Hepatocyte (in vitro differentiated cells): ENCODE measurements at places on chromosomes 13 and 19.

- DNase-seq, result no peak
Measured at GRCh38 chr19:1103132-1103707, 574 bp upstream of the GPX4 start.

GRCh38 chr19:33227242-33227650 lies 1.6 kb upstream of the SLC7A10 start:
- DNase-seq, result no peak

DNA sequence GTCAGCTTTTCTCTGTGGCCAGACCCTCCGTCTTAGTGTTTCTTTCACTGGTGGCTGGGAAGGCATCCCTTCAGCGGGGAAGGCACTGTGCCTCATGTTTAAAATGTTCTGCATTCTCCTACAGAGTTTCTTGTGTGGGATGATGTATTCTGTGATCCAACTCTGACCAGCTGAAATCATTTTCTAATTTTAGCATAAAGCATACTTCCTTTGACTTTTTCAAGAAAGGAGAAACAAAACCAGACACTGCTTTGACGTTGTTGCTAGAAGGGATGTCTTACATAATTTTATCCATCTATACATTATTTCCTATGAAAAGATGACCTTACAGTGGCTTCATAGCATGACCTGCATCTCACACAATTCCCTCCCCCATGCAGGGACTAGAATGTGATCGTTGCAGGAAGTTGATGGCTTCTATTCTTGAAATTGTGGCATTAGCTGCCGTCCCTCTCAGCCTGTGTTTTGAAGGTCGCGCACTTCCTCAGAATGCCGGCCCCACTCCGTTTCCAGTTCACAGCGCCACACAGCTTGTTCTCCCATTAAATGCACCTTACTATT lies 38.6 kb upstream of the TEX29 start:
- DNase-seq, result no peak

- no peak for DNase-seq
Measured at GRCh38 chr13:109646423-109646822, 140.0 kb downstream of the IRS2 start.

- DNase-seq, result no peak
Measured at GRCh38 chr13:41788552-41788951, 172.4 kb downstream of the VWA8 start.

- peak; percentile 52 for DNase-seq
Measured at GRCh38 chr19:47663435-47663910, 49.7 kb upstream of the EHD2 start.

DNA sequence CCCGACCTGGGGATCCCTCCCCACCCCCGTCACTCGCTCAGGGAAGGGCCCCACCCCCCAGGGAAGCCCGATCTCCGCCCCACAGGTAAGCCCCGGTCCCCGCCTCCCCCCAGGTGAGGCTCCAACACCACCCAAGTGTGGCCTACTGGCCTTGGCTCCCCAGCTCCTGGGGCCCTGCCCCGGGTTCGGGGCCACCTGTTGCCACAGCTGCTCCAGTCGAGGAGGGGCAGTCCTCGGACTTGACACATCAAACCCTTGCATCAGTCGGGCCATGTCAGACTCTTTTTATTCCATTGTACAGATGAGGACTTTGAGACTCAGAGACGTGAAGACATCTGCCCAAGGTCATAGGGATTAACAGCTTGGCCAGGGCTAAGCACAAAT lies 512 bp downstream of the CC2D1A start:
- peak; percentile 55 for DNase-seq

GRCh38 chr19:29211562-29212355 lies 1.2 kb downstream of the UQCRFS1 start:
- DNase-seq, result peak; percentile 24

GRCh38 chr19:19562665-19563347 lies 24.7 kb downstream of the CILP2 start:
- no peak for DNase-seq

- no peak for DNase-seq
Measured at GRCh38 chr19:17358395-17358794, 18.7 kb downstream of the PLVAP start.

DNA sequence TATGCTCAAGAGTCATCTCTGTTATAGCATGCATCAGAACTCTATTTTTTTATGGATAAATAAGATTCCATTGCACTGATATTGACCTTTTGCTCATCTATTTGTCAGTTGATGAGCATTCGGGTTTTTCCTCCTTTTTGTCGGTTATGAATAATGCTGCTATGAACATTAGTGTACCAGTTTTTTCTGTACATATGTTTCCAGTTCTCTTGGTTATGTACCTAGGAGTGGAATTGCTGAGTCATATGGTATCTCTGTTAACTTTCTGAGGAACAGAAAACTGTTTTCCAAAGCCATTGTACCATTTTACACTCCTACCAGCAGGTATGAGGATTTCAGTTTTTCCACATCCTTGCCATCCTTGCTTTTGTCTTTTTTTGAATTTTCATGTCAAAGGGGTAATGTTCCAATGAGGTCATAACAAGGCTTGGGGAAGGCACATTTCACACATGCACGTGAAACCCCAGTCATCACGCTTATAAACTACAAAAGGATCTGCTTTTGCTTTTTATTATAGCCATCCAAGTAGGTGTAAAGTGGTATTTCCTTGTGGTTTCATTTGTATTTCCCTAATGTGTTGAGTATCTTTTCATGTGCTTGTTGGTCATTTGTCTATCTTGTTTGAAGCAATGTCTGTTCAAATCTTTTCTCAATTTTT lies 14.6 kb downstream of the KBTBD7 start:
- DNase-seq, result no peak

- DNase-seq, result no peak
Measured at GRCh38 chr13:73168226-73168952, 109.6 kb downstream of the KLF5 start.

- no peak for DNase-seq
Measured at GRCh38 chr13:68030152-68030809, 800.1 kb upstream of the PCDH9 start.

- DNase-seq, result peak; percentile 84
Measured at GRCh38 chr19:19224852-19225494, 13.2 kb downstream of the NCAN start.

DNA sequence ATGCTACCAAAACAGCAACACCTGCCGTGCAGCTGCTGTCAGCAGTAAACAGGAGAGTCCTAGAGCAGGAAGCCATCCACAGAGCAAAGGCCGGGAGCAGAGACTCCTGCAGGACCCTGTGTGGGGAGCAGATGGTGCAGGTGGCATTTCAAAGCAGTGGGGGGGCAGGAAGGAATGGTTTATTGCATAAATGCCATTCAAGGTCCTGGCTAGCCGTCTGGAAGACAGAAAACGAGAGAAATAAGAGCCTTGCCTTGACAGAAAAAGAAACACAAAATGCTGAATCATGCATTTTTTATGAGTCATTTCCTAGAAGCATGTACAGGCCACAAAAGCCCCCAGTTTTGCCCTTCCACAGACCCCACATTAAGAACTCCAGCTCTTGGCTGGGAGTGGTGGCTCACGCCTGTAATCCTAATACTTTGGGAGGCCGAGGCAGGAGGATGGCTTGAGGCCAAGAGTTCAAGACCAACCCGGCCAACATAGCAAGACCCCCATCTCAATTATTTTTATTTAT lies 5.4 kb downstream of the RSPH6A start:
- no peak for DNase-seq

GRCh38 chr19:5436106-5436947 lies 18.9 kb upstream of the ZNRF4 start:
- peak; percentile 68 for DNase-seq

DNA sequence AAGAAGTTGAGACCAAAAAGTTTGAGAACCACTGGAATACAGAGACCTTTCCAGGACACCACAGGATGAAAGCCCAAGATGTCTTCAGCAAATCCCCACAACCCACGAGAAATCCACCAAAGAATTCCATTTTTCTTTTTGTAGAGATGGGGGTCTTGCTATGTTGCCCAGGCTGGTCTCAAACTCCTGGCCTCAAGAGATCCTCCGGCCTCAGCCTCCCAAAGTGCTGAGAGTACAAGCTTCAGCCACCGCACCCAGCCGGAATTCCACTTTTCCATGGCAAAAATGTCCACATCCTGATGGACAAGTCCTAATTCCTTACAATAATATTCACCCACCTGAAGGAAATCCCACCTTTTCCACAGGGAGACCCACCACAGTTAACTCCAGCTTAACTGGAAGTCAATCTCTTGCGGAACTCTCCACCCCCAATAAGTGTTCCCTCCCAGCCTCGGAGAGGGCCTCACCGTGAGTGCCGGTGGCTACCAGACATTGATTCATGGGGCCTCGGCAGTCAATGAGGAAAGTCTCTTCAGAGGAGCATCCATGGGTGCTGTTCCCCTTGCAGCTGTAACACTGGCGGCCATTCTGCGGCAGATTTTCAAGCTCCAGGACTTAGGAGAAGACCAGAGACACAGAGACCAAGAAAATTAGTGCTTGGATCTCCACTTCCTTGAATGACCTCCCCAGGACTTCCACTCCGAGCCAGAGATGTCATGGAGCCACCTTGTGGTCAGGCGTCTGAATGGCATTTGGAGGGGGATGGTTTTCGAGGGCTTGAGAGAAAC lies 12.3 kb upstream of the CADM4 start:
- DNase-seq, result peak; percentile 78

DNA sequence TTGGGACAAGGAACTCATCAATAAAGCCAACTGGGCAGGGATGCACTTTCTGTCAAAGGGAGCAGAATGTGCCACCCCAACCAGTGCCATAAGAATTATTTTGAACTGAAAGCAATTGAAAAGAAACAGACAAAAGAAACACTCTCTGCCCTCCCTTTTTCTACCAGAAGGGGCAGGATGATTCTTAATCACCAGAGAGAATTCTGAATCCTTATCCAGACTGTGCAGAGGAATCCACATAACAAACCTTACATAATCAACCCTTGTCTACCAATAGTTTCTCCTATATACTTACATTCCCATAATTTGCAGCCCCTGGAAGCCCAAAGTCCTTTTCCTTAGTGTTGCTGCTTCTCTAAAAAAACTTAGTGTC lies 520.7 kb upstream of the NBEA start:
- DNase-seq, result no peak

DNA sequence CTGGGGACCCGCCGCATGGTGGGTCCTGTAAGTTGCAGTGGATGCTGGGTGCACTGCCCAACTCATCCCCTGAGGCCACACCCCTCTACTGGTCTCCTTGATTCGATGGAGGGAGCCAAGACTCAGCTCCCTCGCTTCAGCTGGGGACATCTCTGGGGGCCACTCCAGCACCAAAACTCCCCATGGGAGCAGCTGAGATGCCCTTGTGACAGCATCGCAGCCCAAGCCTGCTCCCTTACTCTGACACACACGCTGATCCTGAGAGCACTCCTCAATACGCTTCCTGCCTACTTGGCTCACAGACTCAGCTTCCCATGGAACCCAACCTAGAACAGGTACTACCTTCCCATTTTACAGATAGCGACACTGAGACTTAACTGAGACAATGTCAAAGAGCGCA lies 56.2 kb downstream of the PEPD start:
- no peak for DNase-seq

DNA sequence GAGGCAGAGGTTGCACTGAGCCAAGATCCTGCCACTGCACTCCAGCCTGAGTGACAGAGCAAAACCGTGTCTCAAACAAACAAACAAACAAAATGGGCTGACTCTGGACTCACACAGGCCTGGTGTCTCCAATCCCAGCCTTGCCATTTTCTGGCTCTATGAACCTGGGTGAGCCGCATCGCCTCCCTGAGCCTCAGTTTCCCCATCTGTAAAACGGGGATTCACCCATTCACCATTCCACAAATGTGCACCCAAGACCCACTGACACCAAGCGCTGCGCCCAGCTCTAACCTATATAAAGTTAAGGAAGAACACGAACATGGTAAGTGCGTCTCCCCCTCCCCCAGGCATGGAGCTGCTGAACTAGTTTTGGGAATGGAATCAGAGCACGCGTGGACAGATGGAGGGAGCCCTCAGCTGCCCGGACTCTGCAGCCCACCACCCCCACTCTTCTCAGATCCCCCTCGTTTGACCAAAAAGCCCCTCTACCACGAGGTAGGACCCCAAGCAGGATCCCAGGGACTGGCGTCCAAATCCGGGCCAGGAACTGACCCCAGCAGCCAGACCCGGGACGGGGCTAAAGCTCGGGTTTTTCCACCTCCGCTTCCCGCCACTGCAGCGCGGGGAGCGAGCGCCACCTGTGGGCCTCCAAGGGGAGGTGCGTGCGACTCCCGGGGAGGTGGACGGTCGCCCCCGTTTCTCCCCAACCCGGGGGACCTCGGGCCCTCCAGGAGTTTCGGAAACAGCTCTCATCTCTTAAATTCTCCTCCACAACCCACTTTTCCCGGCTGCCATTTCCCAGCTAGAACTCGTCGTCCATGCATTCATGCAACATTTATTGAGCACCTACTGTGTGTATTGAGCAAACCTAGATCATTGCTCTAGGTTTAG lies 33.0 kb upstream of the ADGRE5 start:
- DNase-seq, result peak; percentile 77

DNA sequence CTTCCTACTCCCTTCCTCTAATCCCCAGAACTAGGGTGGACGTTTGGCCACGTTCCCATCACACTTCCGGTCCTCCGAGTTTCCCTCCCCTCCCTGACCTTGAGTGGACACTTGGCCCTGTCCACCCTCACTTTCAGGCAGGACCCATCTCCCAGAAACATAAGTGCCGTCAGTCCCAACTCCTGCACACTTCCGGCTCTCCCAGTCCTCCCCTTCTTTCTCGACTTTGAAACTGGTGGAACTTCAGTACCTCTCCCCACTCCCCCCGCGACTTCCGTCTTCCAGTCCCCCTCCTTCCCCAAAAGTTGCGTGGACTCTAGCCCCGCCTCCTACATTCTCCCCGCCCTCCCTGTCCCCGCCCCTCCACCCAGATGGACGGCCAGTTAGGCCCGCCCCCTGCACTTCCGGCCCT lies 278 bp upstream of the ZNF274 start:
- no peak for DNase-seq

GRCh38 chr19:3350014-3350663 lies 16.2 kb upstream of the NFIC start:
- no peak for DNase-seq

DNA sequence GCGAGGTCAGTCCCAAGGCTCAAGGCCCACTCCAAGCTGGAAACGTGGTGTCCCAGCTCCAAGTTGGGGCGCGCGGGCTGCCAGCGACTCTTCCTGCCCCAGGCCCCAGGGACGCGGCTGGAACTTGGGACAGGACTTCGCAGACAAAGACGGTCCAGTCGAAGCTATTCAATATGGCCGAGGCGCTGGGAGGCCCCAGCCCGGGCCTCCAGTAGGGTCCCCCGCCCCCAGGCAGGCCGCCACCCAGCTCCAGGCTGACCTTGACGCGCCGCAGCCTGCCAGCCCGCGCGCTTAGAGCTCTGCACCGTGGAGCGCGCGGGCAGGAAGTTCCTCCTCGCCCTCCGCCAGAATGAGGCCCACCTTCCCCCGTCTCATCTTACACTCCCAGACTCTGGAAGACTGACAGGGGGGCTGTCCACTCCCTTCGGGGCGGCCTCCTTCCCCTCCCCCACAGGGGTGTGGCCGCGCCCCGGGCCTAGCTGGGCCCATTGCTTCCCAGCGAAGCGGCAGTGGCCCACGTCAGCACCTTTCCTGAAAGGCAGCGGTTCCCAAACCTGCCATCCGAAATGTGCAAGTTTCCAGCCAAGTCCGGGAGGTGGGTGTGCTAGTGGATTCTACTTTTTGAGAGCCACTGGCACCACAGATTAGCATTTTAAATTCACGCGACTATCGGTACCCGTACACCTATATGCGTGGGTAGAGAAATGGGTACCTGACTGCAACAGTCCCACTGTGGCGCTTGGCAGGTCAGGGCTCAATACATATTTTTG lies at the start of gene CCDC8:
Gene CCDC8 (minus strand): TSS at position 303 of the 770 bp plus-strand sequence. CDS start 754 bp downstream, outside the sequence.
- DNase-seq, result peak; percentile 97

- no peak for DNase-seq
Measured at GRCh38 chr19:46530636-46531035, 35.0 kb upstream of the PNMA8B start.
